ENCODE measurements at places on chromosomes 3 and 15. TPM values are rescaled to one million over a fixed set of nuclear protein-coding genes. Genes with fewer than 3 reads are reported as not detected.

Gene GALNT15
- total RNA-seq, result 21.8 TPM

DNA sequence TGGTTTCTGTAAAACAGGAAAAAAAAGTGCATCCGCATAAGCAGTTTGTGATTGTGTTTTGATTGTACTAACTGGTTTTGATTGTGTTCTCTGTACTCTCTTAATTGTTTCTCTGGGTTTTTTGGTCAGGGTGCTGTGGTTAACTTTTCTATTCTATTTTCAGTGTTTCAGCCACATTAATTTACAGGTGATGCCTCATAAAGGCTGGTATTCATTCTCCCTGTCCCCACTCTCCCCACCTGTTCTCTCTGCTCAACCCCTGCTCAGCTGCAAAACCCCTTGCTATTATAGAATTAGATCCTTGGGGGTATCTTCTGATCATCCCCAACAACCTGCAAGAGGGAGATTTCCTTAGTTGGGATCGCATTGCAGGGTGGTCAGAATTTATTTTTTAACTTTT lies 285.4 kb upstream of the AZI2 start:
- no peak for DNase-seq

Gene SPTSSB
- total RNA-seq, result 3.4 TPM

DNA sequence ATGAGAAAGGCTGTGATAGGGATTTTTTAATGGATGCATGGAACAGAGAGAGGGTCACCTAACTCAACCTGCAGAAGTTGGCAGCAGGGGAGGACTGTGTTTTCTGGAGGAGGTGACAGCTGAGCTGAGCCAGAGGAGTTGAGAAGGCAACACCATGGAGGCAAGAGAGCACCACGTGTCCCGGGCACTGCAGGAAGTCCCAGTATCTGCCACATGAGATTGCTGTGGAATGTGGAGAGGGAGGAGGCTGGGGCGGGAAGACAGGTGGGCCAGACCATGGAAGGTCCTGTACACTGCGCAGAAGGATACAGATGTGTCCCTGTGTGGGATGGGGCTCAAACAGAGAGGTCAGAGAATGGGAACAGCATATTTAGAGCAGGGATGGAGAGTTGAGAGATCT lies 15.3 kb downstream of the MESP1 start:
- no peak for DNase-seq

DNA sequence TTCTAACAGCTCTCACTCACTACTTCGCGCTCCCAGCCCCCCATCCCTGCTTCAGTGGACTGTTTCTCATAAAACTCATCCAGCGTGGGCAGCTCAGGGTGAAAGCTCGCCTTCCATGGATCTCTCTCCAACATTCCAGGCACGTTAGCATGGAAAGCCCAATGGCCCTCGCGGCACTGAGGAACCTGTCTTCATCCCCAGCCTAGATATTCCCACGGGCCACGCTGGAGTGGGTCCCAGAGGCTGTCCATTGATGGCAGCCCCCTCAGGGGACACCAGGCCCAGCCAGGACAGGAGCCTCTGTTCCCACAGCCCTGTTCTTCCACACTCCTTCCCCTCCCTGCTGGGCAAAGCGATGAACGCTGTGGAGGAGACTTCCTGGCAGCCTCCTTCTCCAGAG lies 121.1 kb downstream of the SEC22A start:
- DNase-seq, result no peak

GRCh38 chr3:129622226-129622874 lies 15.9 kb upstream of the PLXND1 start:
- no peak for DNase-seq

Gene CYP11A1
- 0.99 TPM for total RNA-seq

DNA sequence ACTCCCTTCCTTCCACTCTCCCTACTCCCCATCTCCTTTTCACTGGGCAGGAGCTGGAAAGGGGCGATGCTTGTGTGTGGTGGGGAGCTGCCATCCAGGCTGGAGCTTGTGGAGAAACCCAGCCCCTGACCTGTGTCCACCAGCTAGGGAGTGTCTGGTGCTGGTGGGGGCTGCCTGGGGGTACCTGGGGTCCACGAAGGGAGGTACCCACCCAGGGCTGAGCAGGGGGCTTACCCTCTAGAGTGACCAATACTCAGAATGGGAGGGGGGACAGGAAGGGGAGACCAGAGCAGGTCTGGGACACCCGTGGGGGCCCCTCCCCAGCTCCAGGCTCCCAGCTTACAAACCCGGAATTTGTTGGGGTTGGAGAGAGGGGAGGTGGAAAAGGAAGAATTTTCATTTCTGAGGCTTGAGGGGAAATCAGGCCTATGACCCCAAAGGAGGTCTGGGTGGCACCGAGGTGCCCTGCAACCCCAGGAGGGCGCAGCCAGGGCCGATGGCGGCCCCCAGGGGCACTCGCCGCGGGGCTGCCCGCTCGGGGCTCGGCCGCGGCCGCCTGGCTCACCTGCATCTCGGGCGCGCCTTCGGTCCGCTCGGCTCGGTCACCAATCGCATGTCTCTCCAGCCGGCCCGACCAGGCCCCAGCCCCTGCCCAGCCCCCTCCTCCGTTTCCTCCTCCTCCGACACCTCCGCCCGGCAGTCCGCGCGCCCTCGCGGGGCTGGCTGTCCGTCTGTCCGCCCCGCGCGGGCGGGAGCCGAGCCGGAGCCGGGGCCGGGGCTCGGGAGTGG lies 773 bp downstream of the LINGO1 start:
- peak; percentile 27 for DNase-seq

DNA sequence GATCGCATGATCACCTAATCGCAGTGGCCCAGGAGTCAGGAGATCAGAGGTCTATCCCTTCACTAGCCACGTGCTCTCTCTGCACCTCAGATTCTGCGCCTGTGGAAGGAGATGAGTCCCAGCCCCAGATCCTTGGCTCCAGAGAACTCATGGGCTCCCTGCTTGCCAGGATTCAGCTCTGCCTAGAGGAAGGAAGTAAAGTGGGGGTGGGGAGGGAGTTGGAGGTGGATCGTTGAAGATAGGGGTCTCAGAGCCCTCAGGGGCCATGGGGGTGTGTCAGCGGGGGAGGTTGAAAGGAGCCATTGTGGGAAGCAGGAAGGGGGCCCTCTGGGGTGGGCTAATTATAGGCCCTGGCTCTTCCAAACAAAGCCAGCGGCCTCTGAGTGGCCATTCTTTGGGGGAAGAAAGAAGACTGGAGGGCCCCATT lies 11.3 kb upstream of the STRA6 start:
- DNase-seq, result no peak

GRCh38 chr3:120678331-120678947 lies 3.6 kb downstream of the HGD start:
- peak; percentile 87 for DNase-seq

DNA sequence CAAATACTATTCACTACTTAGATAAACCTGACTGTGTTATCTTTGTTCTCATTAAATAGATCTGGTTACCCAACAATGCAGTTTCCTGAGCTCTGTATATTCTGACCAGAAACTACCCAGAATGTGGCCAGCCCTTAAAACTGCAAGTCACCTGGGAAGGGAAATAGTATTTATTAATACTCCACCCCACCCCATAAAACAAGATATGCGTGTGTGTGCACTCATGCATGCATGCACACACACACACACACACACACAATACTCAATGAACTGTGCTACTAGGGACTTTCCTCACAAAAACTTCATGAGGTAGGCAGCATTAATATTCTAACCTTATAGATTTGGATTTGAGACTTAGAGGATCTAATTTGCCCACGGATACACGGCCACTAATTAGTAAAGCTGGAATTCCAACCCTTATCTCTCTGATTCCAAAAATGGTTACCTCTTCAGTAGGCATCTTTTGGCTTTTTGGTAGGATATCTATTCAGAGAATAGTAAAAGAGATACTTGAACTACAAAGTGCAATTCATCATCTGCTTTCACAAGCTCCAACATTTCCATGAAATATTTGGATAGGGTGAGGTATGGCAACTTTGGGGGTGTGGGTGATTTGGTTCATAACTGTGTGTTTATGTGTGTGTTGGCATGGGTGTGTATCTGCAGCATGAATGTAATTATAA lies 197.0 kb upstream of the CFAP20DC start:
- DNase-seq, result no peak

Gene REC114
- total RNA-seq, result not detected

DNA sequence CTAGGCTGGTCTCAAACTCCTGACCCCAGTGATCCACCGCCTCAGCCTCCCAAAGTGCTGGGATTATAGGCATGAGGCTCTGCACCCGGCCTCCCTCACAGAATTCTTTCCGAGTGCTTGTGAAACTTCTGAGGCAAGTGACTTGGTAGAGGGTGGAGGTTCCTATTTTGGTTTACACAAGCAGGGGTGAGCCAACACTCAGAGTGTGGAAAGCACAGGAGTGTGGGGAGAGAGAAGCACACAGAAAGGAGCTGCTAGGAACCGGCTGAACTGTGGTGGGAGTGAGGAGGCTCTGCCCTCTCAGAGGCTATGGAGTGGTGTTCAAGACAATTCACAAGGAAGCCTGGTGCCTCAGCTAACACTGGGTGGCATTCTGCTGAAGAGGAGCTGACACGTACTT lies 7.7 kb downstream of the CAPN3 start:
- no peak for DNase-seq

Gene TOP2B
- 83.1 TPM for total RNA-seq

Gene PAQR5
- total RNA-seq, result 11.5 TPM

Gene ACTL6A
- total RNA-seq, result 23.1 TPM

Gene PODXL2
- 14.2 TPM for total RNA-seq

DNA sequence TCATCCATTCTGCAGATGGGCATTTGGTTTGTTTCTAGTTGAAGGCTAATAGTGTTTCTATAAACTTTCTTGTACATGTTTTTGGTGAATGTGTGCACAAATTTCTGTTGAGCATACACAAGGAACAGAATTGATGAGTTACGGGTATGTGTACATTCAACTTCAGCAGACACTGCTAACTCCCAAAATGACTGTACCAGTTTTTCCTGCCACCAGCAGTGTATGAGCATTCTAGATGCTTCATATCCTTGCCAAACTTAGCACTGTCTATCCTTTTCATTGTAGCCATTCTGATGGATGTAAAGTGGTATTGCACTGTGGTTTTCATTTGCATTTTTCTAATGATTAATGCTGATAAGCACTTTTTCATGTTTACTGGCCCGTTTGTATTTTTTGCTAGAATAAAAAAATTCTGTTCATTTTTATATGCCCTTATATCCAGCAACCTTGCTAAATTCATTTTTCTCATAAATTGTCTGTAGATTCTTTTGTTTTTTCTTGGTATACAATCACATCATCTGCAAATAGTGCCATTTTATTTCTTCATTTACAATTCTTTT lies 110.2 kb downstream of the ATP1B3 start:
- no peak for DNase-seq

Gene RIOX2
- 32.3 TPM for total RNA-seq

Gene LDHAL6B
- total RNA-seq, result not detected

Gene ZNF80
- not detected for total RNA-seq

Gene ZPLD1
- 0.26 TPM for total RNA-seq

- no peak for DNase-seq
Observed at GRCh38 chr3:144229330-144229729, 257.7 kb downstream of the DIPK2A start.

- no peak for DNase-seq
Observed at GRCh38 chr15:57158589-57158988, 217.7 kb upstream of the CGNL1 start.

DNA sequence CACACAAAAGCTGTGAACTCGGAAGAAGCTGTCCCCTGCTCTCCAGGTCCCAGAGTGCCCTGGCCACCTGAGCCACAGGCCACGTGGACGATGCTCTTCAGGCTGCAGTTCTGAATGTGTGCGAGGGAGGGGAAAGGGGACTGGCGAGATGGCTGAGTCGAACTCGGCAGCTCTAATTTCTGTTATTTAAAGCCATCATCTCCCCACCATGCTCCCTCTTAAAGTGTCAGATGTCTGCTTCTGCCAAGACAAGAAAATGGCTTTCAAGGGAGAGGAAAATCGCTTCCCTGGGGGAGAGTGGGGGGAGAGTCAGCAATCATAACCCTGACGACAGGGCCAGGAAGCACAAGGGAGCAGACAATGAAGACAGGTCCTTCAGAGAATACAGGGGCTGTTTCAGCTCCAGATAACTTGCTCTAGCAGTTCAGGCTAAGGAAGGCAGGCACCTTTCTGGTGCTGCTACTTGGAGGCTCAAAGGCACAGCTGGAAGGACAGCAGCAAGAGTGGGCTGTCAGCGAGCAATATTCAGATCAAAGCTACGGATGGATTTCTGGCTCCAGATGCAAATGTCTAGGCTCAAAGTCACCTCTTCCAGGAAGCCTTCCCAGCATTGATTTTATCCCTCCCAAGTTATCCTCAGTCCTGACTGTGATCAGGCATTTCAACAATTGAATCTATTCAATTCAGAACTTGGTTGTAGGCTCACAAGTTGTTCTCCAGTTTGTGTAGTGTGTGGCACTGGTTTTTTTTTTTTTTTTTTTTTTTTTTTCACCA lies 15.5 kb upstream of the CCDC33 start:
- no peak for DNase-seq

DNA sequence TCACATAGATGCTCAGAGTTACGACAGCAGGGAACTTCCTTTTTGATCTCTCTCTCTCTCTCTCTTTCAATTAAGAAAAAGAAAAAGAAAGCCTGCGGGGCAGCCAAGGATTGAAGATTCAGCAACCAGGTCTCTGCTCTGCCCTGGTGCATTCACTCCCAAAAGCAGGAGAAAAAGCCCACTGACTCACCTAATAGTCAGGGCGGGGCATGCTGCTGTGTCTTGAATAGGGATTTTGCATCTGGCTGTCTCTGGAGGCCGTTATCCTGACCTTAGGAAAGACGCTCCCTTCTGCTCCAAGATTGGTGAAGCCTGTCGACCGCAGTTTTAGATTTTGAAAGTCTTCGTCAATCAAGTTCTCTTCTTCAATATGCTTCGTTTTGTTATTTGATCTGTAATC lies 20.8 kb upstream of the ITGB5 start:
- no peak for DNase-seq

Gene TOPAZ1
- not detected for total RNA-seq

Gene GOLGA8G
- total RNA-seq, result not detected

- no peak for DNase-seq
Observed at GRCh38 chr3:8524249-8524648, 22.6 kb downstream of the LMCD1 start.

Gene FGF12
- 0.99 TPM for total RNA-seq

Gene TMEM212
- total RNA-seq, result not detected

- no peak for DNase-seq
Observed at GRCh38 chr15:90571063-90571541, 41.4 kb downstream of the CRTC3 start.

Gene CFAP91
- total RNA-seq, result 21.5 TPM

DNA sequence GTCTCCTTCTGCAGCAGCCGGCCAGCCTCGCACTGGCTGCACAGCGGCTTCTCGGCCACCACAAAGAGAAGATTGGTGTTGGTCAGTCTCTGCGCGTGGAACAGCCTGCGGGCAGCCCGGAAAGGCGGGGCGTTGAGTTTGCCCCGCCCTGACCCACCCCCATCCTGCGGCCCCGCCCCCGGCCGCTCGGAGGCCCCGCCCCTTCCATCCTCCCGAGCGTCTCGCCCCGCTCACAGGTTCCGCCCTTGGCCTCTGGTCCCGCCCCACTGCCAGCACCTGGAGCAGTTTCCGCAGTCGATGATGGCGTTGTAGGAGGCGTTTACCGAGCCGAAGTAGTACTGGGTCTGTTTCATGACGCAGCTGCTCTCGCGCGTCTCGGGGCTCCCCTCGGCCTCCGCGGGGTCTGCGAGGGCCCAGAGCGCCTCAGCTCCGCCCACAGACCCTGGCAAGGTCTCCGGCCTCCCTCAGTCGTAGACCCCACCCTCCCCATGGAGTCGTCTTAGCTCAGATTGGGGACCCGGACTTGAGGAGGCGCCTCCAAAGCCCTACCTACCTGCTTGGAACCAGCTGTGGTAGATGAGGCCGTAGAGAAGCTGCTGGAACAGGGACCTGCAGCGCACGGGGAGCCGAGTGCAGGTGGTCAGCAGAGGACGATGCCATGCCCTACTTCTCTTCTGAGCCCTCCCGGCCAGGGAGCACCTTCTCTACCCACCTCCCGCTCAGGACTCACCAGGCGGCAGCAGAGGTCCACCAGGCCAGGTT lies 5.9 kb upstream of the TMEM115 start:
- DNase-seq, result peak; percentile 97

- peak; percentile 42 for DNase-seq
Observed at GRCh38 chr3:53938645-53939044, 47.0 kb upstream of the SELENOK start.
